ENCODE measurements at places on chromosomes 4 and X.

GRCh38 chrX:74242050-74242449 lies 61.9 kb upstream of the ZCCHC13 start:
- DNase-seq, result no peak

- DNase-seq, result no peak
Observed at GRCh38 chr4:151175233-151175632, 75.8 kb downstream of the RPS3A start.

- DNase-seq, result peak; percentile 4
Observed at GRCh38 chrX:68432648-68433047, 647 bp downstream of the OPHN1 start.

DNA sequence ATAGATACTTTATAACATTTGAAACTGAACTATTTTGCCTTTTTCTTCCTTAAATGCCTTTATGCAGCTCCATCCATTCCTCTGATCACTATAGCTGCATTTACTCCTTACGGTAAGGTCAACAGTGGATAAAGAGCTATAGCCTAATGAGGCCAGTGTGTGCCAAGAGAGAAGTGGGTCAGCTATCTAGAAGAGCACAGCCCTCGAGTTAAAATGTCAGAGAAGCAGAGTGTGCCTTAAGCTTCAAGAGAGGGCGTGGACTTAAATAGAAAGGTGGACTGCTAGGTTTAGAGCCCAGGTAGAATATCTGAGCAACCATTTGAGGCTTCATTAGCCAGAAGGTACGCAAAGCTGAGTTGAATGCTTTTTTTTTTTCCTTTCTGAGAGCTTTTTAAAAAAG lies 347.4 kb downstream of the BMPR1B start:
- no peak for DNase-seq

GRCh38 chrX:4225086-4225485 lies 511.6 kb upstream of the PRKX start:
- DNase-seq, result no peak

DNA sequence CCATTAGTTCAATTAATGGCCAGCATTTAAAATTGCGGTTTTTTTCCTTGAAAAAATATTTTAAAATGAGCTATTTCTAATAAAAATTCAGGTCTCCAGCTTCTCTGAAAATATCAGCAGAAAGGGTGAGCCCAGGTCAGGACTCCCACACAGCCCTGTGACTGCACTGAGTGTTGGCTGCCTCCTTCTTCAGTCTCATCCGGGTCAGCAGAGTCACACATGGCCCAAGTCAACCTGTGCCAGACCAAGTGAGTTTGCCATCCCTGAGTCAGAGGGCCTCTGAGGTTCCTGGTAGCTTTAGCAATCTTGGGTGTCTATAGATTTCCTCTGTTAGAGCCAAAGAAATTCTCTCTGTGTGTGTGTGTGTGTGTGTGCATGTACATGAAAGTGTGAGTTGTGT lies 22.1 kb upstream of the MSX1 start:
- DNase-seq, result no peak

DNA sequence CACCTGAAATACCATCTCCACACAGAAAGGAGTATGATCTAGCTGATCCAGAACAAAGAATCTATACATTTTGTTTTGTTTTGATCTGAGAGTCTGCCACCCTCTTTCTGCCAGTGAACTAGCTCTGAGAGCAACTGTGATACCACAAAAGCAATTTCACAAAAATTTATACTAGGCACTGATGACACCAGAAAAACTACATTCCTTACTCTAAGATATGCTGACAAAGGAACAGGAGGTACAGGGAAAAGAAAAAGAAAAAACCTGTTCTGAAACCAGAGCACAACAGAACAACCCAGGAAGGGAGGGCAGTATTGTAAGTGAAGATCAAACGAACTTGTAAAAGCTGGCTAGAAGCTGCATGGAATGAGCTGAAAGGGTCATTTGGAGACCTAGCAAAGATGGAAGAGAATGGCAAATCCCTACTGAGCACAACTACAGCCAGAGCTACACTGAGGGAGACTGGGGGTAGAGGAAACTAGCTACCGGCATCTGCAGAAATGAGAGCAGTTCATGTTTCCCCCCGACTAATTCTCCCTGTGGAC lies 31.9 kb downstream of the AMOT start:
- DNase-seq, result no peak

DNA sequence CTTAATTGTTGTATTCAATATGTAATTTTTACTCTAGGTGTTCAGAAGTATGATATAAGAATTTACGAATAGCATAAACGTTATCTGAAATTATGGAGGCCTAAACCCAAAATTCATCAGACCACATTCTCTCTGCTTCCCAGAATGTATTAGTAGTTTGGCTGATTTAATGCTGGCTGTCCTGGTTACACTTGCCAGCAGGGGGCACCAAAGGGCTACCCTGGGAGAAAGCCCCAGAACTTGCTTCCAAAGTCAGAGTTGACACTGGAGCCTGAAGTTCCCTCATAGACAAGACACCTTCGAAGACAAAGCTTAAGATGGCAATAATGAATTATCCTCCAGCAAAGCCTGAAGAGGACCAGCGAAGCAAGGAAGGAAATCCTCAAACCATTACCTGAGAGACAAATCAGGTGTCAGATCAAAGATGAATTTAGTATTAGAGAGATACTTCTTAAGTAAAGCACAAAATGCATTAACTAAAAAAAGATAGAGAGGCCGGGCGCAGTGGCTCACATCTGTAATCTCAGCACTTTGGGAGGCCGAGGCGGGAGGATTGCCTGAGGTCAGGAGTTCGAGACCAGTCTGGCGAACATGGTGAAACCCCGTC lies 11.3 kb upstream of the ANOS1 start:
- DNase-seq, result no peak

- peak; percentile 59 for DNase-seq
Observed at GRCh38 chr4:113760094-113760794, 1.3 kb downstream of the CAMK2D start.

GRCh38 chrX:7582191-7582590 lies 260.8 kb upstream of the VCX start:
- peak; percentile 3 for DNase-seq

GRCh38 chr4:148214529-148215166 lies 227.6 kb downstream of the NR3C2 start:
- DNase-seq, result no peak

- DNase-seq, result no peak
Observed at GRCh38 chr4:170872794-170873193, 783.0 kb upstream of the AADAT start.

GRCh38 chr4:122759639-122760310 lies 27.3 kb downstream of the BBS12 start:
- no peak for DNase-seq

DNA sequence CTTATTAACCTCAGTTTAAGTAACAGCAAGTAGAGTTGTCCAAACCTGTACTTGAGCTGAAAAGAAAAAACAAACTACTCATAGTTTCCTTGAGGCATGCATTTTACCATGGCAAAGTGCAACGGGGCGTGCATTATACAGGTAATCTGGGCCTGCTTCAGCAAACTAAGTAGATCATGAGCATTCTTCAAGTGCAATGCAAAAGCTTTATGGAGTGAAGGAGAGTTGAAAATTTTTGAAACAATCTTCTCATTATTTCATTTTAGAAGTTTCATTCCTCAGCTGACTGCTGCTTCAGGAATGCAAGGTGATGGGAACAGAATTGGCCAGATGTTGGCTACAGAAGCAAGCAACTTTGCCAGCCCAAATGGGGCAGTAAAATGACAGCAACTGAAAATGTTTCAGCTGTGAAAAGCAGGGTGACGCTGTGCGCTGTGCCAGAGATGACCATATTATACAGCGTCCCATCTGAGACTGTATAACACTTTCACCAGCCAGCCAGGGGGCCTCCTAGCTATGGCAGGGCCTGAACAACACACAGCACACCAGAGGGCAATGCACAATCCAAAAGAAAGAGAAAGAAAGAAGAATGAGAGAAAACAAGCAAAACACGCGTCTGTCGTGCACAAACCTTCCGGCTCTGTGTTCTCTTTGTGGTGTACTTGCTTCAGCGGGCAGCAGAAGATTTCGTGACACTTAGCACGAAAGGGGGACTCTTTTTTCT lies 145.5 kb upstream of the FGF13 start:
- DNase-seq, result peak; percentile 4

DNA sequence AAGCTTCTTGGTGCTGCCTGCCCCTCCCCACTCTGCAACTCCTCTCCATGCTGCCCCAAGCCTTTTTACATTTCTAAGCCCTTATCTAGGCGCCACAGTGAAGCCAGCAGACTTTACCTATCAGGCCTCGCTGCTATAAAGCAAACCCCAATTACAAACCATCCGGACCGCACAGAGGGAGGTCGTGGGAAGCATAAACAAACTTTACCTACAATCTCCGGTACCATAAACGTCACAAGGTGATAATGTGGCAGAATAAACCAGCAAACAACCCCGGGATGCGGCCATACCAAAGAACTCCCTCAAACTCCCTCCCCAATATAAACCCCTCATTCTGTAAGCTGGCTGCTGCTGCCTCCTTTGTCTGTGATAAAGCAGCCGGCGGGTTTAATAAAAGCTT lies 54.0 kb upstream of the ZCCHC13 start:
- no peak for DNase-seq

GRCh38 chr4:165537028-165537648 lies 158.3 kb downstream of the CPE start:
- peak; percentile 60 for DNase-seq

GRCh38 chr4:143358923-143359643 lies 22.4 kb downstream of the GAB1 start:
- DNase-seq, result no peak

DNA sequence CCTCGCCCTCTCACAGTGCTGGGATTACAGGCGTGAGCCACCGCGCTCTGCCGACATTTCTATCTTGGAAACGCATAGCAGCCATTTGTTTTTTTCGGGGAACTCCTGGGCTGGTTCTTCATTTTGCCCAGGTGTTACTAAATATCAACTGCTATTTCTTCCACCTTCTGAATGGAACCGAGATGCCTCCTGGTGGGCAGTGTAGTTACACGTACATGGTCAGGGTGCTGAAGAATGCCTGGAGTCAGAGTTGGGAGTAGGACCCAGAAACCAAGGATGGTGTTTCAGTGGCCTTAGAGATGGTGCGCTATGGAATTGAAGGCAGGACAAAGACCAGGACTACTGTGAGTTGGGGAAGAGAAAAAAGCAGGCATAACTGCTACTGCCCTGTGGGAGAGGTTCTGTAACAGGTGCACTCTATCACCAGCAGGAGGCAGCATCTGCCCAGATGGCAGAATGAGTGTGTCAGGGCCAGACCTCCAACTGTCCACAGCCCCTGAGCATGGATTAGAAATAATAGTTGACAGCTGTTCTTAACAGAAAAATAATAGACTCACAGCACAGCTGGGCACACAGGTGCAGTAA lies 81.7 kb downstream of the ZC4H2 start:
- DNase-seq, result peak; percentile 5

- no peak for DNase-seq
Observed at GRCh38 chr4:120844528-120844921, 78.0 kb downstream of the PRDM5 start.

GRCh38 chrX:123504630-123505270 lies 228.1 kb downstream of the THOC2 start:
- no peak for DNase-seq

GRCh38 chrX:74523224-74523623 lies 91.2 kb downstream of the RLIM start:
- no peak for DNase-seq

DNA sequence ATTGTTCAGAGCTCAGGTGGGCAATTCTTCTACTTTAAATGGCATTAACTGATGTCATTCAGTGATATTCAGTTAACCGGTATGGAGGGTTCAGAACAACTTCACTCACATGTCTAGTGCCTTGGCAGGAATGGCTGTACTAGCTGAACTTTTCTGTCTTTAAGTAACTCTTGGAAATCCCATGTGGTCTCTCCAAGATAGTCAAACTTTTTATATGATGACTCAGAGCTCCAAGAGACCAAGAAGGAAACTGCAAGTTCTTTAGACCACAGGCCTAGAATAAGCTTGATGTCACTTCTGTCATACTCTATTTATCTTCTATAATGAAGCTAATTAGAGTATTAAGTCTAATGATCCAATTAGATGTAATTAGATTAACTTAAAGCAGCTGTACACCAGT lies 24.9 kb downstream of the LHFPL1 start:
- no peak for DNase-seq

- DNase-seq, result no peak
Observed at GRCh38 chrX:107675823-107676555, 47.7 kb downstream of the PRPS1 start.

DNA sequence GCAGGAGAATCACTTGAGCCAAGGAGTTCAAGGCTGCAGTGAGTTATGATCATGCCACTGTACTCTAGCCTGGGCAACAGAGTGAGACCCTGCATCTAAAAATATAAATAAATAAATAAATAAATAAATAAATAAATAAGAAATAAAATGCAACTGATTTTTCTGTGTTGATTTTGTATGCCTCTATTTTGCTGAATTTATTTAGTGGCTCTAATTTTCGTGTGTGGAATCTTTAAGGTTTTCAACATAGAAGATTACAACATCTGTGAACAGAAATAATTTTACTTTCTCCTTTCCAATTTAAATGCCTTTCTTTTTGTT lies 30.9 kb upstream of the ABCG2 start:
- DNase-seq, result no peak

DNA sequence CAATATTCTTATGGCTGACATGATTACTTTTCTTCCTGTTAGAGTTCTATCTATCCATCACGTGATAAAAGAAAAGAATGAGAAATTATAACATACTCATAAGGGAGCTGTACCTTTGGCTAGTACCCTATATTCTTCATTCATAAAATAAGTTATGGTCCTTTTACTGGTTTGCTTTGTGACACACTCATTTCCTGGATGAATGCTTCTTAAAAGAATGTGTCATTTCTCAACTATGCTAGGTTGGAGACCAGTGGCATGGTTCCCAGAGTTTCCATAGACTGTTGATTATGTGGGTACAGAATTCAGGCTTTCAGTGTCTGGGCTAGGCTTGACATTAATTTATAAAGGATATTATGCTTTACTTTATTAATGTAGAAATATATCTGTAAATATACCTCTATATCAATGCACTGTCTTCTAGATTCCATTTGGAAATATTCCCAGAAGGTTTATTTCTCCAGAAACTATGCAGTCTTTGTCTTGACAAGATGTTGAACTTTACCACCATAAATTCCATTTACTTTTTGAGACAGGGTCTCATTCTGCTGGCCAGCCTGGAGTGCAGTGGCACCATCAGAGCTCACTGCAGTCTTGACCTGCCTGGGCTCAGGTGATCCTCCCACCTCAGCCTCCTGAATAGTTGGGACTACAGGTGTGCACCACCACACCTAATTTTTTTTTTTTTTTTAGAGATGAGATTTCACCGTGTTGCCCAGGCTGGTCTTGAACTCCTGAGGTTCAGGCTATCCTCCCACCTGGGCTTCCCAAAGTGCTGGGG lies 23.8 kb downstream of the NUDT6 start:
- no peak for DNase-seq

- no peak for DNase-seq
Observed at GRCh38 chr4:55518442-55518841, 28.3 kb downstream of the CLOCK start.

- DNase-seq, result peak; percentile 62
Observed at GRCh38 chr4:81084634-81085033, 54.1 kb downstream of the BMP3 start.

GRCh38 chrX:80354966-80355465 lies 65.2 kb upstream of the TENT5D start:
- no peak for DNase-seq

GRCh38 chrX:47209508-47210238 lies 8.8 kb upstream of the CDK16 start:
- DNase-seq, result no peak
